ENCODE measurements at places on chromosomes 1 and 21. TPM values are rescaled to one million over a fixed set of nuclear protein-coding genes. Genes with fewer than 3 reads are reported as not detected.

DNA sequence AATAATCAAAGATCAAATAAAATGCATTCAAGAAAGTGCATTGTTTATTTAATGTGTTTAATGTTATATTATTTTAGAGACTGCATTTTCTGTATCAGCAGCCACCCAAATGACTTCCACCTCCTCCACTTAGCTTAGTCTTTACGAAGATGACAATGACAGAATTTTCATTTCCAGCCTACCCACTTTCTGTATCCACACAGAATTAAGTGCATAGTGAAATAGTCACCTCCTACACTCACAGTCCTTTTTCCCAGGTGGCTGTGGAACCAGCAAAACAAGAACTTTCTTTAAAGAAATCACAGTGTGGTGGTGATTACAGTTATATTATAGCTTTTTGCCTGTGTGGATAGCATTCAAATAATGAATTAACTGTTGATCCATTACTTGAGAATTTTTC lies 66.2 kb upstream of the KCNK1 start:
- DNase-seq: no peak

GRCh38 chr1:198153103-198153502 lies 3.7 kb upstream of the NEK7 start:
- peak; percentile 41 for DNase-seq

GRCh38 chr1:4963251-4963650 lies 308.8 kb downstream of the AJAP1 start:
- DNase-seq: no peak

The ITGB2 gene
- 31.1 TPM for polyA plus RNA-seq
